ENCODE measurements at places on chromosomes 1 and 21. TPM values are rescaled to one million over a fixed set of nuclear protein-coding genes. Genes with fewer than 3 reads are reported as not detected.

GRCh38 chr1:34278211-34278610 is 101.5 kb downstream of the C1orf94 start:
- DNase-seq: no peak

The ECM1 gene
- total RNA-seq: 1.9 TPM

- no peak for DNase-seq
Observed at GRCh38 chr21:43933199-43933598, 68.2 kb downstream of the AGPAT3 start.

DNA sequence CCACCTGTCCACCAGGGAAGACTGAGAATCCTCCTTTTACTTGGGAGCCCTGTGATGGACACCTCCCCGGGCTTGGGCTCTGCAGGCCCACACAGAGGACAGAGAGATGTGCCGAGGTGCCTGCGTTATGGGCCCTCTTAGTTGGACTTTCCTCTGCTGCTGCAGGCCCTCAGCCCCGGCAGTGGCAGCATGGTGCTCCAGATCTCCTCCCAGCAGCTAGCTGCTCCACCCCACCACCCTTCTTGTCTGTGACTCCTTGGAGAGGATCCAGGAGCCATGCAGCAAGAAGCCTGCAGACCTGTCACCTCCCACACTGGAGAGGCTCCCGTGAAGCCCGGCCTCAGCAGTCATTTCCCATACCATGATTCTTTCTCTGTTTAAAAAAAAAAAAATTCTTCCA is 27.4 kb downstream of the PHGDH start:
- DNase-seq: no peak

The TSEN15 gene
- 40.2 TPM for total RNA-seq

The OR2L13 gene
- not detected for total RNA-seq

GRCh38 chr1:119948342-119949214 is 52.3 kb upstream of the ADAM30 start:
- DNase-seq: peak; percentile 78

- no peak for DNase-seq
Observed at GRCh38 chr21:35358008-35358407, 308.9 kb upstream of the RUNX1 start.

DNA sequence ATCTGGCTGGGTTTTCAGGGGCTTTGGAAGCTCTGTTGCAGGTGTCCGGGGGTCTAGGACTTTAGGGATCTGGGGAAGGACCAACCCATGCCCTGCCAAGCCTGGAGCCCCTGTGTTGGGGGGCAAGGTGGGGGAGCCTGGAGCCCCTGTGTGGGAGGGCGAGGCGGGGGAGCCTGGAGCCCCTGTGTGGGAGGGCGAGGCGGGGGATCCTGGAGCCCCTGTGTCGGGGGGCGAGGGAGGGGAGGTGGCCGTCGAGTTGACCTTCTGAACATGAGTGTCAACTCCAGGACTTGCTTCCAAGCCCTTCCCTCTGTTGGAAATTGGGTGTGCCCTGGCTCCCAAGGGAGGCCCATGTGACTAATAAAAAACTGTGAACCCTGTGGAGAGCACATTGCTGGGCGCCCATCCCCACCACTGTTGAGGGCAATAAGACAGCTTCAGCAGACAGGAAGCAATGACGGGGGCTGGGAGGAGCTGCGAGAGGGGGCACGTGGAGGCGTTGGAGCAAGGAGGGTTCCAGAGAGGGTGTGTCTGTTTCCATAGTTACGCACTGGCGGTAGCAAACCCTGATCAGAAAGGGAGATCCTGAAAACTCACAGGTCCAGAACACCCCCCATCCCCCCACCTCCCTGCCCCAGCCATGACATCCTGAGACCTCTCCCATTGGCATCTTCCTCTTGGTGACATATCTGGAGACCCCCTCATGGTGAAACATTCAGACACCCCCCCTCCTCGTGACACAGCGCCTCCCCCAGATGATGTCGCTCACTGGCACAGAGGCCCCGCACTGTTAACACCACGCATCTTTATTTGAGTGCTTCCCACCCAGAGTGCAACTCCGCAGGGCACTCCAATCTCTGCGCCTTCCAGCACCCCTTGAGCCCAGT is 8.4 kb downstream of the MYBPH start:
- DNase-seq: no peak

The ATF6 gene
- total RNA-seq: 26.4 TPM

- peak; percentile 91 for DNase-seq
Observed at GRCh38 chr1:40476924-40477677, at the start of gene ZFP69. ZFP69 (plus strand) TSS chr1:40477290; CDS start chr1:40479362, 2,072 bp downstream.

GRCh38 chr21:18608226-18608625 is 204.6 kb upstream of the TMPRSS15 start:
- no peak for DNase-seq

GRCh38 chr21:44375281-44375651 is 21.8 kb downstream of the TRPM2 start:
- peak; percentile 77 for DNase-seq

DNA sequence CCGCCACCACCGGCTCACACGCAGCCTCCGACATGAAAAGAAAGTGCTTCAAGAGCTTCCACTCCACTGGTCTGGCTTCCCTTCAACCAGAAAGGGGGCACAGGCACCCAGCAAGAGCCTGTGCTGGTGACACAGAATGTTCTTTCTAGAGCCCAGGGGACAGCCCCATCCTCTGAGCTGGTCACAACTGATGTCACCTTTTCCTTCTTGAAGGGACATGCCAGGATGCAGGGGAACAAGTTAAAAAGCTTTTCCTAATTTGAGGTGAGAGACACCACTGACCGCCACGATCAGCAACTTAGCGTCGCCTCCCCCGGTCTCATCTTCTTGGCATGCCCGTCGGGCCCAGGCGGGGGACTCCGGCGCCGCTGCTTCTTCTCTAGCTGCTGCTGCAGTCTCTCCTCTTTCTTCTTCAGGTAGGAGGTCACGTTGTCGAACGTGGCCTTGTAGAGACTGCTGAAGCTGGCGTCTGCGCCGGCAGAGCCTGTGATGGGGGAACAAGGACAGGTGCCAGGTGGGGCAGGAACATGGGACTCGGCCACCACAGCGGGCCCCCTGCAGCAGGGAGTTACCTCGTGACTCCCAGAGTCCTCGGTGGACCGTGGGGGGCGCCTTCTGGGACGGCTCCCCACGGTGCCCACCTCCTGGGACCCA is 29.5 kb downstream of the WDR4 start:
- DNase-seq: no peak

The NTRK1 gene
- 1.4 TPM for total RNA-seq

- DNase-seq: no peak
Observed at GRCh38 chr1:19312782-19313635, 883 bp downstream of the SLC66A1 start.

The SLC37A1 gene
- 22.5 TPM for total RNA-seq
